Adipocyte (in vitro differentiated cells): ENCODE measurements at places on chromosomes 5 and 9.

- no peak for DNase-seq
Observed at GRCh38 chr5:35341189-35341588, 110.9 kb upstream of the PRLR start.

- DNase-seq, result no peak
Observed at GRCh38 chr9:22392523-22392922, 54.1 kb upstream of the DMRTA1 start.

GRCh38 chr5:27472000-27472763 is 433.8 kb upstream of the CDH9 start:
- peak; percentile 25 for DNase-seq

- DNase-seq, result no peak
Observed at GRCh38 chr9:20043035-20043434, 254.2 kb upstream of the SLC24A2 start.

GRCh38 chr5:35003018-35003957 is 44.5 kb downstream of the AGXT2 start:
- peak; percentile 82 for DNase-seq

DNA sequence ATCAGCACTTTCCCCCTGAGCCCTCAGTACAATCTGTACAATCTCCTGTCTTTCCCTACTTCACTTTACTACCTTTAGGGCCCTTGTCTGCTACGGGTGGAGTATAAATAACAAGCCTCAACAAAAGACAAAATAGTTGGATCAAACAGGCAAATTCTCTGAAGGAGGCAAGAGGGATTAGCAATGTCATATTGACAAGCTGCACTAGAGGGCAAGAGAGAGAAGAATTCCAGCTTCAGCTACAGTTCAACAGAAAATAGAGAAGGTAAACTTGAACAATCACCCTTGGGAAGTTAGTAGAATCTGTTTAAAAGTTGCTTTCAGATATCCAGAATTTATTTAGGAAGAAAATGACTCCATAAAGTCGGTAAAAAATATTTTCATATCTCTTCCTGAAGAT is 68.4 kb upstream of the IZUMO3 start:
- no peak for DNase-seq

DNA sequence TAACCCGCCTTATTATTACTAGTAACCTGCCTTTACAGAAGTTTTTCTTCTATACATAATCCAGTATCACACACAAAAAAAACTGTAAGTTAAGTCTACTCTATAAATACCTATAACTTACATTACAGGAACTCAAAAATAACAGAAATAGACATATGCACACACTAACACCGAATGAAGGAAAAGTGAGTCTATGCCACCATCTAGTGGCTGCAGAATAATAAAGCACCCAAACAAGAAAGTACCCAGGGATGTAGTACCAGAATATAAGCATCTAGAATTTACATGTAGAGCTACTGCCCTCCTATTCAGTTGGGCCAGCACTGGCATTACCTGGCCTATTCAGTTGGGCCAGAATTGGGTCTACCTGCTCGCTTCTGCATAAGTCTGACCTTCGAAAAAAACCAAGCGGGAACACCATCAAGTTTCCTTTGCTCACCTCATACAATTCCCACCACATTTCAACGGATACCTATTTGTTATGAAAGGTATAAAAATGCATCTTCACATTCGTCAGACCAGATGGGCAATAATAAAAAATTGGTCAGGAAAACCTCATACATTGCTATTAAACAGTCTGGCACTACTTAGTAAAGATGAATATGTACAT is 4.0 kb upstream of the NIPSNAP3A start:
- peak; percentile 83 for DNase-seq

DNA sequence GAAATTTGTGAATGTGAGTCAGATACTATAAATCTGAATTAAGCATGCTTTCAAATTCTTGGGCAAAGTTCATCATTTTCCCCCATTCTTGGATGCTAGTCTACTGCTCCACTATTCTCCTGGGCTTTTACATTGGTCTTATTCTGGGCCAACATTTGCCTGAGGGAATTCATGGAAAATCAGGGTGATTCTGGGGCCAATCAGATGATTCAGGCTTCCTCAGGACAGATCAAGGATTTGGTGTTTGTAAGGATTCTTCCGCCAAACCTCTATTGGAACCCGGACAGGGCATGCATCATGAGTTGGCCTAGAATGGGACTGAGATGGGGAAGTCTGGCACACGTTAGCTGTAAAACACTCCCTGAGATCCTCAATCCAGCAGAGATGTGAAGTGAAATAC is 113.8 kb downstream of the MEF2C start:
- no peak for DNase-seq

GRCh38 chr9:34185778-34186551 is 7.1 kb downstream of the UBAP1 start:
- peak; percentile 79 for DNase-seq

GRCh38 chr5:116922532-116922931 is 347.9 kb upstream of the SEMA6A start:
- no peak for DNase-seq

GRCh38 chr9:135905380-135906258 is 1.7 kb downstream of the CAMSAP1 start:
- peak; percentile 69 for DNase-seq

DNA sequence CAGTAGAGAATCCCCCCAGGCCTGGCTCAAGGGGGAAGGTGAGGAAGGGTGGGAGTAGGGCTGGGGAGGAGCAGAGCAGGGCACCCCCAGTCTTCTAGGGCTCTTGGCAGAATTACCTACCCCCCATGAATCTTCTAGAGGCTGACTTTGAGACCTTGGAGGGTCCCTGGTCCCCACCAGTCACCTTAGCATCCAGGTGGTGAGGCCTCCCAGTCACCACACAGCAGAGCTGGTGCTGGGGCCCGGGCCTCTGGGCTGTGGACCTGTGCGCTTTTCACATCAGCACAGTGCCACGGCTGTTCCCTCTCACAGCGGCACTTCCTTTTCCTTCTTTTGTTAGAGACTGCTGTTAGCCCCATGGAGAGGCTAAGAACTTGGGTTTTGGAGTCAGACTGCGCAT is 148.6 kb upstream of the PITX1 start:
- DNase-seq, result no peak

DNA sequence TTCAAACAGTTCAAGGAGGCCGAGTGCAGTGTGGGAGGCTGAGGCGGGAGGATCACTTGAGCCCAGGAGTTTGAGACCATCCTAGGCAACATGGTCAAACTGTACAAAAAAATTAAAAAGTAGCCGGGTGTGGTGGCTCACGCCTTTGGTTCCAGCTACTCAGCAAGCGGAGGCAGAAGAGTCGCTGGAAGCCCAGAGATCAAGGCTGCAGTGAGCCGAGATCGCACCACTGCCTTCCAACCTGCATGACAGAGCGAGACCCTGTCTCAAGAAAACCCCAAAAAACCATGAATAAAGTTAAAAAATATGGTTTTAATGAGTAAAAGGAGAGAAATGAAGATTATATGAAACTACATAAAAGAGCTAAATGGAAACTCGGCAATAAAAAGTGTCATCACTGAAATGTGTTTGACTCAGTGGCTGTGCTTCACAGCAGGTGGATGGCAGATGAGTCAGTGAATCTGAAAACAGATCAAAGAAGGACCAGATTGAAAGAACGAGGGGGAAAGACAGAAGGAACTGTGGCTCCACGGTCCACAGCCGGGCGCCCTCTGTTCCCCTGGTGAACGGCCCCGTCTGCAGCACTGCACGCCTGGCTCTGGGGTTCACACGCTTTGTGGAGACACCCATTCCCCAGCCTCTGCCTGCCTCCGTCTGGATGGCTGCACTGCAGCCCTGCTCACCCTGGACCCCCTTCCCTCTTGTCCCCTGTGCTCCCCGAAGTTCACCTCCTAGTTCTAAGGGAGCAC is 25.1 kb downstream of the EXD3 start:
- DNase-seq, result no peak

DNA sequence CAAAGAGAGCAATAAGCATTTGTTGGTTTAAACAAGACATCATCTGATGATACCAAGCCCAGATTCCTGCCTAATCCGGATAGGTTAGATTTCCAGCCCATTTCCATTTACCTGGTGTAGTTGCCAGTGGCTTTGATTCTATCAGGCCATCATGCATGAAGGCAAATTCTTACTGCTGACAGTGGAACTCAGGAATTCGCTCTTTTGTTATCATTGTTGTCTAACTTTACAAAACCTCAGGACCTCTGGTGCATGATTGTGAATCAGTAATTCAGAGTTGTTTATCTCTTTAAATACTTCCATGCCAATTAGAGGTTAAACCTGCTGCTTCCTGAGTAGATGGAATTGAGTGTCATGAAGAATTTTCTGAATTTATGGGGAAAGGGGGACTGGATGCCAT is 76.5 kb downstream of the C9orf152 start:
- DNase-seq, result no peak

DNA sequence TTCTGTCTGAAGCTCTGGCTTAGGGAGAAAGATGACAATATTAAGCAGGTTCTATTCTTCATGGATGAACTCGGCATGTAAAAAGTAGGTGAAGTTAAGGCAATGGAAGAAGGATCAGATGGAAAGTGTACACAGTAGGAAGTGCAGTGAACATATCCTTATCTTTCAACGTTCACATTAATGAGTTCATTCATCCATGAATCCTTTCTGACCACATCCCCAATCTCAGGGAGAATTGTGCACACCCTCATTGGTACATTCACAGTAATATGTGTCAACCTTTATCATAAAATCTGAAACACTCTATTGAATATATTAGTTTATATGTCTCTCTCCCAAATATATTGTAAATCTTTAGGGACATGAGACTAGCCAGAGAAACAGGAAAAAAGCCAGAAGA is 5.5 kb downstream of the GIN1 start:
- DNase-seq, result no peak

DNA sequence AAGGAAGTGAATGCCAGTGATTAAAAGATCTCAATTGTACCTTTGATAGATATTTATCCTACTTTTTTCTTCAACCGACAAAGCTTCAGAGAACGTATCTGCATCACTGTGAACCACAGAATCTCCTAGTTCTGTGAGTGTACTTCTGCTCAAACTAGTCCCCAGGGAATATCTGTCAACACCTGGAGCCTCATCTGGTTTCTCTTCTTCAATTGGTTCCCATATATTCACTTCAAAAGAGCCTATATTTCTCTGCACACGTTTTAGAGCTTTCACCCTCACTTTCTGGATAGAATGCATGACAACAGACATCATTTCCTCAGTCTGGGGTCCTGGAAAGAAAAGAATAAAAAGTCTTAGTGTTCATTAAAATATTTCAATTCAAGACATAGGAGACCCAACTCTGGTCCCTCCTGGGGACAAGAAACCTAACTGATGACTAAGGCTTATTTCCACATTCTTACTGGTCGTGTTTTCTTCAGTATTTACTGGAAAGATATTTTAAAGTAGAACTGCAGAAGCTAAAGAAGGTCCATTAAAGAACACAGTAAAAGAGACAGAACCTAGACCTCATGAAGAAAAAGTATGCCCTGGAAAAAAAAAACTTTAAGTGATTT is 64.3 kb downstream of the CPLANE1 start:
- no peak for DNase-seq

DNA sequence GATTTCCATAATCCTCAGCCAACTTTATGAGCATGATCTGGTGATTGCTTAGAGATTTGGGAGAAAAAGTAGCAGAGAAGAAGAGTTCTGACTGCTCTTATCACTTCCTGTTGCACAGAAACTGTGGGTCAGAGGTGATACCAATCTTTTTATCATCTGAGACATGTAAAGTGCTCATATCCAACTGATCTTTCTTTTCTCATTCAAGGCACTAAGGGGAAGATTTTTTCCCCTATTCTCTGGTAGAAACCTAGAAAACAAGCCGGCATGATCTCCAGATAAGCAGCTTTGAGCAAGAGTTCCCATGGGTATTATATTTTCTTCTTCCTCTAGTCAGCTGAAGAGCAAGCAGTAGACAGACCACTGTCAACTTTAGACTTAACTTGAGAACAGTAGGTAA is 29.0 kb upstream of the GPR150 start:
- DNase-seq, result peak; percentile 4

DNA sequence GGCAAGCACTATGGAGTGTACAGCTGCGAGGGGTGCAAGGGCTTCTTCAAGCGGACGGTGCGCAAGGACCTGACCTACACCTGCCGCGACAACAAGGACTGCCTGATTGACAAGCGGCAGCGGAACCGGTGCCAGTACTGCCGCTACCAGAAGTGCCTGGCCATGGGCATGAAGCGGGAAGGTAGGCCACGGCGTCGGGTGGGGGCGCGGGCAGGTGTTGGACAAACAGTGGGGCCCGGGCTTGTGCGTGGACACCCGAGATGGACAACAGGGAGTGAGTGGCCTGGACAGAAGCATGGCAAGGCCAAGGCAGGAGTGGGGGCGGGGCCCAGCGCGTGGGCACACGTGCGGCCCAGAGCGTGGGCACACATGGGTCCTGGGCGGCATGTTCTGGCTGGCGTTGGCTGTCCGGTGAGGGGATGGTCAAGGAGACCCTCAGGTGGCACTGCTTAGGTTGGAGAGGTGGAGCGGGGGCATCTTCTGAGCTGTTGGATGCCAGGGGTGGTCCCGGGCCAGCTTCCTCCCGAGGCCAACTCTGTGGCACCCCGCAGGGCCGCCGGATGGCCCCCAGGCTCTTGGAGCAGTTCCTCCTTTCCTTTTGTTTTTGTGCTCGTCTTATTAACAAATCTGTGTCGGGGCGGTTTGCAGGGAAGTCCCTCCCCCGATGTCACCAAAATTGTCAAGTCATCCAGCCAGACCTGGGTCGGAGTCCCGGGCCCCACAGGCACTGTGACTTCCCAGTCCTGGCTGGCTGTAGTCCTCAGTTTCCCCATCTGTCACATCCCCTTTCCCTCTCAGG is 82.9 kb downstream of the RXRA start:
- DNase-seq, result no peak

DNA sequence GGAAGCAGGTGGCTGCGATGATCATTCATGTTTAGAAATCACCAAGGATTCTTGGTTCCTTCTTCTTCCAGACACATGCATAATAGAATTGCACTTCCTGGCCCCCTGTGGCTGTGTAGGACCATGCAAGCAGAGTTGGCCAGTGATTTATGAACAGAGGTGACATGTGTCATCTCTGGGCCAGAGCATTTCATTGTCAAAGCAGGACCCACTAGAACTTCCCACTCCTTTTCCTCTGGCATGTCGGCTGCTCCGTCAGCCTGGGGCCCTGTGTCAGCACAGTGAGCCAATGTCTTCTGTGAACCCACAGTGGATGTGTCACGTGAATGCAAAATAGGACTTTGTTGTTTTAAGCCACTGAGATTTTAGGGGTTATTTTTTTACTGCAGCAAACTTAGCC is 59.2 kb downstream of the HSD17B3 start:
- no peak for DNase-seq

DNA sequence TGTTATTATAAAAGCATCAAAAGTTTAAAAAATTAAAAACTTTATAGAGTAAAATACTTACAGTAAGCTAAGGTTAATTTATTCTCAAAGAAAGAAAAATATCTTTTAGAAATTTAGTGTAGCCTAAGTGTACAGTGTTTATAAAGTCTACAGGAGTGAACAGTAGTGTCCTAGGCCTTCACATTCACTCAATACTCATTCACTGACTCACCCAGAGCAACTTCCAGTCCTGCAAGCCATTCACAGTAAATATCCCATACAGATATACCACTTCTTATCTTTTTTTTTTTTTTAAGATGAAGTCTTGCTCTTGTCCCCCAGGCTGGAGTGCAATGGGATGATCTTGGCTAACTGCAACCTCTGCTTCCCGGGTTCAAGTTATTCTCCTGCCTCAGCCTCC is 73.1 kb upstream of the FST start:
- DNase-seq, result peak; percentile 54
